ENCODE measurements at places on chromosomes 4 and X.

DNA sequence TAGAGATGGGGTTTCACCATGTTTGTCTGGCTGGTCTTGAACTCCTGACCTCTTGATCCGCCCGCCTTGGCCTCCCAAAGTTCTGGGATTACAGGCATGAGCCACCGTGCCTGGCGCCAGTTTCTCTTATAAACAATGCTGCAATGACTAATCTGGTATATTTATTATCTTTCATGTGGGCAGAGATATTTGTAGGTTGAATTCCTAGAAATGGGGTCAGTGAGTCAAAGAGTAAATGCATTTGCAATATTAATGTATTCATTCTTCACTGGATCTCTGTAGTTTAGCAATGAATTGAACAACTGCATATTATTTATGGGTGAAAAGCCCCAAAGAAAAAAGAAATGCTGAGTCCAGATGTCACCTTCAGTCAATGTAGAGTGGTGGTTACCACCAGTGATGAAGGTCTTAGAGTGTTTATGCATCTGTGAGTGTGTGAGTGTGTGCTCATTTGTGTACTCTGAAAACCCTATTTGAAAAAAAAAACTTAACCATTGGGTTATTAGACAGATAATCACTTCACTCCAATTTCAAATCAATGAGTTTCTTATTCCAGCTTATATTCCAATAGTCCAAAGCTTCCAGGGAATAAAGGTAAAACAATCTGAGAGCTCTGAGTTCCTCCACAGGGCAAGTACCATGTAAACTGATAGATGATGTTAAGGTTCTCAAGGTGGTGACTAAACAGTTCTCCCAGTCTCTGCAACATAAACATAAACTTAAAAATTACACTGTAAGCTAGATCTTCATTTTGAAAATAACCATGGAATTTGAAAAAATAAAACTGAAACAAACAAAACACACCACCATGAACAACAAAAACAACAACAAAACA is 22.6 kb upstream of the CD38 start:
- peak; percentile 35 for DNase-seq

DNA sequence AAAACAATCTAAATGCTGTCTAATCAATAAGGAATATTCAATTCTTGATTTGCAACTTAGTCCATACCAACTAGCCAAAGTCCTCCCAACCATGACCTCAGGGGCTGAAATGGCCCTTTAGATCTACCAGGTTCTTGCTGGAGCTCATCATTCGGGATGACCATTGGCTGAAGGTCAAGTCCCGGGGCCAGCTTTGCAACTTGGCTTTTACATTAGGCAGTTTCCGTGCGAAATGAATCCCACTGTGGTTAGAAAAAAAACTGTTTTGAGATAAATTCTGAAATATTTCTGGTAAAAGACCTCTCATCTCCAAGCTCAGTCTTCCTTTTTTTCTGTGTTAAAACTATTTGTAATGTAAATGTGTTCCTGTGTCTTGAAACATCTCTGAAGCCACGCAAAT is 178.6 kb downstream of the TENM3 start:
- no peak for DNase-seq

DNA sequence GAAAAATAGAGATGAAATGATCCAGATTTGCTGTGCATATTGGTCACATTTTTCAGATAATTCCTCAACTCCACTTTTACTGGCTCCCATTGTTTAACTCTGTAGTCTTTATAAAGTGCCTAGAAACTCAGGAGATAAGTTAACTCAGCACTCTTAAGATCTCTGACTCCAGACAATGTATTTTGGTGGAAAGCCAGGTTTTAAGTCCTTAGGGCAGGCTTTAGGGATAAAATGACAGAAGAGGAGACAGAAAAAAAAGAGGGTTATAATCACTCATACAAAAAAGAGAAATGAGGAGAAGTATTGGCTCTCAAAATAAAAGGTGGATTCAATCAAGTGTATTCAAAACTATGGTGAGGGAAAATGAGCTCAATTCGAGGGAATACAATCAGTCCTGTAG is 674.8 kb upstream of the INTU start:
- no peak for DNase-seq

DNA sequence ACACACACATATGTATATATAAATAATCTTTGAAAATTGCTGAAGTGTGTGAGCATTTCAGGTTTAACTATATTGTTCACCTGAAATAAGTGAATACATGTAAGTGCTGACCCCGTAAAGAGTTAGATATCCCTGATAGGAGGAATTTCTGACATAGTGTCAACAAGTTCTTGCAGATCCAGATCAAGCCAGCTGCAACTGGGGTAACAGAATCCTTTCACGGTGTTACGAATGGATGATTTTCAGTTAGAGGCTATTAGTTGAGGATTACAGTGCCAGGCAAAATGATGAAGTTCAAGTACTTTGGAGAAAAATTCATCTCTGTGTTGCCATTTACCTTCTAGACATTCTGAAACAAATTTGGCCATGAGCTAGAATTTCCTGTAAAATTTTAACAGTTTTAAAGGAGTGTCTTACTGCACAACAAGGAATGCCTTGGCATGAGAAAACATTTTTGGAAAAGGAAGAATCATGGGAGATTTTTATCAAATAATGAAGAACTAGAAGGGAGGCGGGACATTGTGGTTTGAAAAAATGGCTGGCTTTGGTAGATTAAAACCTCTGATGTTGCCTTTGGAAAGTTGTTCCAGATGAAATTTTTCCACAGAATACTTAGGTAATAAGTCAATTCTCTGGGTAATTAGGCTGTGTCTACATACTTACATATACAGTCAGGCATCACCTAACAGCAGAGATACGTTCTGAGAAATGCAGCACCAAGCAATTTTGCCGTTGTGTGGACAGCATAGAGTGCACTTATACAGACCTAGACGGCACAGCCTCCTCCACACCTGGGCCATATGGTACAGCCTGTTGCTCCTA is 84.4 kb upstream of the FAT1 start:
- DNase-seq, result peak; percentile 81

DNA sequence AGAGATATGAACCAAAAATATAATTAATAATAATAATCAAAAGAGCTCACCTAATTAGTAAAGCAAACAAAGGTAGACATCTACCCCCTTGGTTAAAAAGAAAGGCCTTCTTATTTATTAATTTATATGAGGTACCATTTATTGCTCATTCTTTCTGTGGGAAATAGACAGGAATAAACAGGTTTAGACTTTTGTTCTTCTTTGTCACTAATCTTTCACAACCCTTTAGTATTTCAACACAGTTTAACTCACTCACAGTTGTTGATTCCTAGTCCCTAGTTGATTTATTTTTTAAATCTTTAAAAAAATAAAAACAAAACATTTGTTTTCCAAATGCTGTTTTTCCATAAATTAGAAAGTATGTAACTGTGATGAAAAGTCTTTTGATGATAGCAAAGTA is 5.6 kb downstream of the PPARGC1A start:
- no peak for DNase-seq

- no peak for DNase-seq
Observed at GRCh38 chr4:22454955-22455354, 60.9 kb downstream of the ADGRA3 start.

DNA sequence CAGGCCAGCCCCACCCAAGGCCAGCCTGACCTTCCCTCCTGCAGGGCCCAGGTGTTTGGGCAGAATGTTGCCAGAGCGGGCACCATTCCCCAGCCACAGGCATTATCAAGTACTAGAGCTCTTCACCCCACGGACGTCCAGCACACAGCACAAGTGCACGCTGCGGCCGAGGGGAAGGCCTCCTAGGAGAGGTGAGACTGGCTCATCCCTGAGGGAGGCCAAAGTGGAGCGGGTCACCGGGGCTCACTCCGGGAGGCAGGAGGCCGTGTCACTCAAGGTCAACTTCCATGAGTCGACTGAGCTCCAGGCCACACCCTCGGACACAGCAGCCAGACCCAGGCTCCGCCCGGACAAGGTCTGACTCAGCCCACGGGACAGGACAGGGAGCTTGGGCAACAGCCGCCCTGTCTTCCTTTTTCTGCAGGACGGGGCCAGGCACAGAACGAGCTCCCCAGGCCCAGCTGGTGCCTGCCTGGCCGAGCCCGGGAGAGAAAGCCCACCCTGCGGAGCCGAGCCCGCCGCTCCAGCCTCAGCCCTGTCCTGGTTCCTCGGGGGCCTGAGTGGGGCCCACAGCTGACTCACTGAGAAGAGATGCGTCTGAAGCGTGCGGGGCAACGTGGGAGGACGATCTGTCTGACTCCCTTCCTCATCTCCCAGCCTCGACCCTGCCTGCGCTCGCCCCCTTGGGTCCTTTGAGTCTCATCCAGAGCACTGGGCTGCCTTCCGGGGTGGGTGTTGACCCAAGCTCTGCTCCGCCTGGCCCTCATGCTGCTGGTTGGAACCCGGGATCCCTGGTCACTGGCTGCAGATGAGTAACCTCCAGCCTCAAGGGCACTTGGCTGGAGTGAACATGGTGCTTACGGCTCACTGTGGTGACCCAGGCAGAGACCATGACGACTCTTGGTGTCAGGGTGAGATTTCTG is 1.6 kb downstream of the SLC49A3 start:
- DNase-seq, result peak; percentile 36

DNA sequence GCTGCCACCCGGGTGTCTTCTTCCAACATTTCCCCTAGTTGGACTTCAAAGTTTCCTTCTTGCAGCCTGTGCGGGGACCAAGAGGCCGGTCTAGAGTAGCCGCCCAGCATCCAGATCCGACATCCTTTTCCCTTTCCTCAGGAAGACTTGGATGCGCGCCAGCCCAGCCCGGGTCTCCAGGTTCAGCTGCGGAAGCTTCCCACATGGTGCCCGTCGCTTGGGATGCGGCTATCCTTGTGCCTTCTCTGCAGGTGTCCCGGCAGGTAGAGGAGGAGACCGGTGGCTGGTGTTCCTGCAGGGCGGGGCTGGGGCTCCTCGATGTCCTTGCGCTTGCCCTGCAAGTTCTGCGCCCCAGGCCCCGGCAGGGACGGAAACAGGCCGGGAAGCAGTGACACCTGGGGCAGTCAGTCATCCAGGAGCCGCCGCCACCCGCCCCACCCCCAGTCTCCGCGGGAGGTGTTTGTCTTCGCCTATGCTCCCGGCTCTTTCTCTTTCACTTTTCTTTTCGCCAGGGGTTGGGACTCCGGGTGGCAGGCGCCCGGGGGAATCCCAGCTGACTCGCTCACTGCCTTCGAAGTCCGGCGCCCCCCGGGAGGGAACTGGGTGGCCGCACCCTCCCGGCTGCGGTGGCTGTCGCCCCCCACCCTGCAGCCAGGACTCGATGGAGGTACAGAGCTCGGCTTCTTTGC is at the start of gene IL15:
TSS of gene IL15 (plus strand) at position 502 of the 689 bp plus-strand sequence. CDS start 82,882 bp downstream, outside the sequence.
- DNase-seq, result peak; percentile 52

GRCh38 chrX:85544609-85545008 is 165.1 kb upstream of the POF1B start:
- DNase-seq, result peak; percentile 0

All from fibroblast of skin of right quadriceps (primary cell).